ENCODE measurements at places on chromosomes 5 and 9. TPM values are rescaled to one million over a fixed set of nuclear protein-coding genes. Genes with fewer than 3 reads are reported as not detected.

GRCh38 chr5:95727764-95728191 lies 3.4 kb upstream of the RHOBTB3 start:
- DNase-seq = no peak

DNA sequence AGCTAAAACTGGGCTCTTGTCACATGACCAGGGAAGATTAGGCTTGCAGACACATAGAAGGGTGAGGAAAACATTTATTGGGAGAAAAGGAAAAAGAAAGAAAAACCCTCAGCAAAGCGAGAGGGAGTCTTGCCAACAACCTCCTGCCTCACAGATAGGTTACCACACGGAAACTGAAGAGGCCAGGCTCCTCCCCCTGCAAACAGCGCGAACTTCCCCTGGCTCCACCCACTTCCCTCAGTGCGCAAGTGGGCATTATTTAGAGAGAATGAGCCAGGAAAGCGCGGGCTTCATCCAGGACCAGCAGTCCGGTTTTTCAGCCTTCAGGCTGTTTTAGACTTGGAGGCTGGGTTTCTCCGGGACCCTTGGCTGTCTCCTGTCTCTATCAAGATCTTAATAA lies 70.3 kb downstream of the STK32A start:
- no peak for DNase-seq

DNA sequence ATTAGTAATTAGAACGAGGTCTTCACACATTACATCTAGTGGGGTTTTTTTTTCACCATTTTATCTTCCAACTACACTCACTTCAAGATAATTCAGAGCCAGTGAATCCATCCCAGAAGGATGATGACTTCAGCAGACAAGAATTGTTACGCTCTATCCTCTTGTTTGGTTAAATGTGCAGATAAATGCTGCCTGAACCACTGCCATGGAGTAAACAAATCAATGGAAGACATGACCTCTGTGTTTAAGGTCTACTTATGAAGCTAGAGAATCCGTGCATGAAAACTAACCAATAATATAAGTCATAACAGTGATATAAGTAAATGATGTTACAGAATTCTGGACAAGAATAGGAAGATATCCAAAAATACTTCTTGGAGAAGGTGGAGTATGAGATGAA lies 602.6 kb downstream of the TLR4 start:
- DNase-seq = no peak

DNA sequence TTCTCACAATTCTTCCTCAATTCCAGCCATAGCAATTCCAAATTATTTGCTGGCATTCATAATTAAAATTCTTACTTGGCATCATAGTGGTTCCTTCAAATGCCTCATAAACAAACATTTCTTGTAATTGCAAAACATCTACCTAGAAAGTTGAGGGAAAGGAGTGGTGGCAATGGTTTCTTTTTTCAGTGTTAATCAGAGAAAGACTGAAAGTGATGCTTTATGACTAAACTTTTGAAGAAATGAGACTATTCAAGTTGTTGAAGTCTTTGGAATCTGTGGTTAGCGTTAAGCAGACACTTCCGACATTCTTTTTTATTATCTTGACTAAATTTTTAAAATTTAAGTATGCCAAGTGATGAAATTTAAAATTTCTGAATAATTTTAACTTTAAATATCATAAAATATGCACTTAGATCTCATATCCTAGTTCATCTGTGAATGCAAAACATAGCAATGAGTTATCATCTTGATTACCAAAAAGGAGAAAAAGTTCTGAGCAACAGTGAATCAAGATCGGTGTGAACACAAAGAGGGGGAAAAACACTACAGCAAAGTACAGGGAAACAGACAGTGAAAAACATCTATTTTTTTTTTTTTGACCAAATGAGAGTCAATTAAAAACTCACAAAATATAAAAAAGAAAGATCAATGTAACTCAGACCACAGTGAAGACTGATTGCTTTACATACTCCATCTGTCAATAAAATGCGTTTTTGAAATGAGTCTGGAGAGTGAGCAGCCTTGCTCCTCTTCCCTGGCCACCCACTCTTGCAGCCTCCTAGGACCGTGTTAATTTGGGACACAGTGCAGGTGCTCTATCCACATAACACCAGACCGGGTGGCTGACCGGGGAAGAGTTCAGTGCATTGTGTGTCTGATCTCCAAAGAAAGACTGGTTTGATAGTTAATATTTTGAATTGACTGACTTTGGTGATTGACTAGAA lies 20.6 kb upstream of the IL7R start:
- no peak for DNase-seq

Gene NEURL1B
- 0.22 TPM for total RNA-seq

DNA sequence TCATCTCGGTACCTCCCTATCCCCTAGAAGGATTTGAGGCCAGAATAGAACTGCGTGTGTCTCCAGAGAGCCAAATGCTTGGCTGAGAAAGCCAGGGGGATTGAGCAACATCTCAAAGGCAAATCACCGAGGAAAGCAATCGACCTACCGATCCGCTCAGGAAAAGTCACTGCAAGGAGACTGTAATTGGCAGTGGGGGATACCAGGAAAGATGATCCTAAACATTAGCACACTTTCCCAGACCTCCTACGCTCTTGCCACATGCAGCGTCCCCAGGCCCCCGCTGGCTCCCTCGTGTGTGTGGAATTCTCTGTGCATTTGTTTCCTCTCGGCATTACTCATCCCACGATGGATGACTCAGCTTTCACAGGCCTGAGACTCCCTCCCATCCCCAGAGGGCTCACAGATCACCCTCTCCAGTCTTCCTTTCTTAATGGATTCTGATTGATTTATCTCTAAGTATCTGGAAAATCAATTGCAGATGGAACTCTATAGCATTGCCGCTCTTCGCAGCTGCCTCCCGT lies 82.2 kb upstream of the ICE1 start:
- no peak for DNase-seq

All from activated CD8-positive, alpha-beta T cell treated with anti-CD3 and anti-CD28 coated beads for 36 hours (primary cell).